ENCODE measurements at places on chromosomes 5 and 9. TPM values are rescaled to one million over a fixed set of nuclear protein-coding genes. Genes with fewer than 3 reads are reported as not detected.

ROPN1L gene
- polyA plus RNA-seq, result 2.9 TPM

ZNF462 gene
- not detected for polyA plus RNA-seq

GZMA gene
- polyA plus RNA-seq, result 1,138 TPM

F2RL1 gene
- polyA plus RNA-seq, result 4.8 TPM

JAKMIP2 gene
- polyA plus RNA-seq, result 6.3 TPM

DENND4C gene
- polyA plus RNA-seq, result 46.6 TPM

NPR2 gene
- 0.26 TPM for polyA plus RNA-seq

TAF11L12 gene
- not detected for polyA plus RNA-seq

ECM2 gene
- polyA plus RNA-seq, result not detected

HDHD3 gene
- 39.6 TPM for polyA plus RNA-seq

PLPP7 gene
- not detected for polyA plus RNA-seq

PDCD1LG2 gene
- polyA plus RNA-seq, result not detected

DNA sequence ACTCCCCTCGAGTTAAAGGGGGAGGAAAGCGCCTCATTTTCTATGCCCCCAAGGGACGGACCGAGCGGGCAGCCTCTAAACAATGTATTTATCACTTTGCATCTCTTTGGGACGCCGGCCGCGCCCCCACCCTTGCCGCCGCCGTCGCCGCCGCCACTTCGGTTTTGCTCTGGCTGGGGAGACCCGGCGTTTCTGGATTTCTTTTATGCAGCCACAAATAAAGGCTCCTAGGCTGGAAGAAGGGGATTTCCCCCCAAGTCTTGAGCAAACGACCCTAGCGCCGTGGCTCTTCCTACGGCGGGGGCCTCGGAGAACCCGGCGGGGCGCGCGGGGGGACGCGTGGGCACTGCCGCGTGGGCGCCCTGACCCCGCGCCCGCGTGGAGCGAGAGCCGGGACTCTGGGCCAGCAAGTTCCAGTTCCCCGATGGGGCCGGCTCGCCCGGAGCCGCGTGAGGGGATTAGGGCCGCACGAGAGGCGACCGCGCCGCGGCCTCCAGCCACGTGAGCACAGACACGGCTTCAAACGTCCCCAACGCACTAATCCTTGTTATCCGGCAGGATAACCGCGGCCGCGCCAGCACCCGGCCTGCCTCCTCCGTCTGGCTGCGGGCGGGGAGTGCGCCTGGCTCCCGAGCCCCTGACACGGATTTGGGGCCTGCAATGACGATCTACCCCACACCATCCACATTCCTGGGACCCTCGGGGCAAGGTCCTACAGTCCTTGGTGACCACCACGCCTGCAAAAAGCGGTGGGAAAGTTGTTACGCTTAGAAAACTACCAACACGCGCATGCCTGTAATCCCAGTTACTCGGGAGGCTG, 7.9 kb upstream of the NEUROG1 start:
- no peak for DNase-seq

- DNase-seq, result no peak
These were observed 344.3 kb upstream of the ARRDC3 start for GRCh38 chr5:91727463-91727862.

GRCh38 chr9:135326141-135326540, 153.4 kb upstream of the PPP1R26 start:
- DNase-seq, result no peak

DNA sequence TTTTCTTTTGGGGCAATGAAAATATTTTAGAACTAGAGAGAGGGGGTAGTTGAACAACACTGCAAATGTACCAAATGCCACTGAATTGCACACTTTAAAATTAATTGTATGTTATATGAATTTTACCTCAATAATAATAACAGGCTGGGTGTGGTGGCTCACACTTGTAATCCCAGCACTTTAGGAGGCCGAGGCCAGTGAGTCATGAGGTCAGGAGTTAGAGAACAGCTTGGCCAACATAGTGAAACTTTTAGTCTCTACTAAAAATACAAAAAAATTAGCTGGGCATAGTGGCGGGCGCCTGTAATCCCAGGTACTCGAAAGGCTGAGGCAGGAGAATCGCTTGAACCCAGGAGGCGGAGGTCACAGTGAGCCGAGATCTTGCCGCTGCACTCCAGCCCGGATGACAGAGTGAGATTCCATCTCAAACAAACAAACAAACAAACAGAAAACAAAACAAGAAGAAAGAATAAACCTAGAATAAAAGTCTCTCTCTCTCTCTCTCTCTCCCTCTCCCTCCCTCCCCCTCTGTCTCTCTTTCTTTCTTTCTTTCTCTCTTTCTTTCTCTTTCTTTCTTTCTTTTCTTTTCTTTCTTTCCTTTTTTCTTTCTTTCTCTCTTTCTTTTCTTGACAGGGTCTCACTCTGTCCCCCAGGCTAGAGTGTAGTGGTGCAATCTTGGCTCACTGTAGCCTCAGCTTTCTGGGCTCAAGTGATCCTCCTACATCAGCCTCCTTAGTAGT, 91.1 kb downstream of the BASP1 start:
- DNase-seq, result no peak

GRCh38 chr9:16624744-16625117, 245.7 kb downstream of the BNC2 start:
- no peak for DNase-seq

- no peak for DNase-seq
These were observed 43.5 kb upstream of the ANKDD1B start for GRCh38 chr5:75567710-75568109.

- DNase-seq, result no peak
These were observed 113.4 kb downstream of the PAPPA start for GRCh38 chr9:116267021-116267420.

- no peak for DNase-seq
These were observed 288.0 kb downstream of the TRIM32 start for GRCh38 chr9:116975126-116975525.

- no peak for DNase-seq
These were observed 229.1 kb upstream of the TBCA start for GRCh38 chr5:78005021-78005785.

- DNase-seq, result no peak
These were observed 56.3 kb upstream of the PRDM9 start for GRCh38 chr5:23451156-23451555.

DNA sequence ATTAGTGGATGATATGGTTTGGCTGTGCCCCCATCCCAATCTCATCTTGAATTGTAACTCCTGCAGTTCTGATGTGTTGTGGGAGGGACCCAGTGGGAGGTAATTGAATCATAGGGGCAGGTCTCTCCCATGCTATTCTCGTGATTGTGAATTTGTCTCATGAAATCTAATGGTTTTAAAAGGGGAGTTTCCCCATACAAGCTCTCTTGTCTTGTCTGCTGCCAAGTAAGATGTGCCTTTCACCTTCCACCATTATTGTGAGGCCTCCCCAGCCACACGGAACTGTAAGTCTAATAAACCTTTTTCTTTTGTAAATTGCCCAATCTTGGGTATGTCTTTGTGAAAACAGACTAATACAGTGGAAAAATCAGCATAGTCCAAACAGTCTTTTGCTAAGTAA, 235.5 kb downstream of the TMEM161B start:
- DNase-seq, result no peak

DNA sequence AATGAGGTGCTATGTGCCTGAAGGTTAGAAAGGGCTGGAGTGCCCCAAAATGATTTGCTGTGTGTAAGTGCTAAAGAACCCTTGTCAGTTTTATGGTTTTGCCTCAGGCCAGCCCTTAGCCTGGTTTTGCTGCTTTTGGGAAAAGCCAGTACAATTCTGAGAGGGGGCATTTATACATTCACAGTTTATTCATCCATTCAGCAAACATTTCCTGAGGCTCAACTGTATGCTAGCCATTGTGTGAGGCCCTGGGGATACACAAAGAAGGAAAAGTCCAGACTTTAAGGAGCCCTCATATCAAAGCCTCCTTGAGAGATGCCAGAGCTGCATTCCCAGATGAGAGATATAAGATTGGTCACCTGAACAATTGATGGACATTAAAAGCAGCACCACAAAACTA, 115.2 kb upstream of the PLCXD3 start:
- no peak for DNase-seq

- DNase-seq, result no peak
These were observed 2.4 kb downstream of the TLR4 start for GRCh38 chr9:117706421-117707116.

DNA sequence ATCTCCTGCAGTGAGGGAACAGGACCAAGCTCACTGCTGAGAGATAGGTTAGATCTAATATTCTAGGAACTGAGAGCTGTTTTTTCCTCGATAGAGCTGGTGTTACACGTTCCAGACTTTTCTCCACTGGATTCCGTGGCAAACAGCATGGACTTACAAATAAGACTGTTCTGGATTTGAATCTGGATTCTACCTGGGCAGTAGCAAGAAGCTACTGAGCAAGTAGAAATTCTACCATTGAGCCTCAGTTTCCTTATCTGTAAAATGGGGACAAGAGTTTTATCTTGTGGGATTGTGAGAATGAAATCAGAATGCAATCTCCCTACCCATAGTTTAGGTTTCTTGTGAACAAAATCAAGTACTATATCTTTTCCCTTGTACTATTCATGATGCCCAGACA, 238.7 kb upstream of the TRIM32 start:
- no peak for DNase-seq

- no peak for DNase-seq
These were observed 19.2 kb downstream of the IRF1 start for GRCh38 chr5:132471151-132471907.

DNA sequence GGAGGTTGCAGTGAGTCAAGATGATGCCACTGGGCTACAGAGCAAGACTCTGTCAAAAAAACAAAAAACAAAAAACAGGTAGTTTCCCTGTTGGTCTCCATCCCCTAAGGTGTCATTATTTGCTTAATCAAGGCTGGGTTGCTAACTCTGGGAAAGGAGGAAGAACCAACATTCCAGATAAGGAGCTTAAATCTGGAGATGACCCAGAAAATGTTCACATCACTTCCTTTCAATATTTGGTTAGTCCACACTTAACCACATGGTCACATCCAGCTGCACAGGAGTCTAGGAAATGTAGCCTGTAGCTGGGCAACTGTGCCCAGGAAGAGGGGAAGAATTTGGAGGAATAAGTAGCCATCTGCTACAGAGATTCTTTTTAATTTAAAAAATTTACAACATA, 25.9 kb upstream of the MEGF9 start:
- DNase-seq, result no peak

DNA sequence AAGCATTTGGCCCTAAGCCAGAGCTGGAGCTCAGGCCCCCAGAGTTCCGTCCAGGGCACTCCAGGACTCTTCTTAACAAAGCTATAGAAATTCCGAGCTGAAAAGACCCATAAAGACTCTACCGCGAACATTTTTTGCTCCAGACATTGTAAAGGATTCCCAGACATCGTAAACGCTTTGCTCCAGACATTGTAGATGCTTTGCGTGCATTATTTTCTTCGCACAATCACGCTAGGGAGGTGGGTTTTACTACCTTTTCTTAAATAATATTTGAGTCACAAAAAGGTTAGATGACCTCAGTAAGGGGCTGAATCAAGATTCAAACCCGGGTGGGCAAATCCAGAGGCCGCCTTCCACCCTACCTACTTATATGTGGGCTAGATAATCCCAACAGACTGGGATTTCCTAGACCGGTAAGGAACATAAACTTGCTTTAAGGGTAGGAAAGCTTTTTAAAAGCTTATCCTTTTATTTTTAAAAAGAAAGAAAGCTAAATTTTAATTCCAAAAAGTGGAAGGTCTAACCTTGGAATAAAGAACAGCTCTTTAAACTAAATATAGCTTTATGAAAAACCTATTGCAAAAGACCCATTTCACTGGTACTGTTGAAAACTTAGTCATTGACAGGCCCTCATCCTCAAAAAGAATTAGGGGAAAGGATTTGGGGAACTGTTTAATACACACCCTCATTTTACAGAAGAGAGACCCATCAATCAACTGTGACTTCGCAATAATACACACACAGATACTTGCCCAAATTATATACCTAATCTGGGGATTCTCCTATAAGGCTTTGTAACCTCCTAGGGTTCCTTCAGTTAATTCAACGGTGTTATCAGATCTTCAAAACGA, 822 bp upstream of the TNIP1 start:
- DNase-seq, result no peak

Data from CD8-positive, alpha-beta memory T cell (primary cell).